Daoy (cell line): ENCODE measurements at places on chromosomes 3 and 15. TPM values are rescaled to one million over a fixed set of nuclear protein-coding genes. Genes with fewer than 3 reads are reported as not detected.

The SLC35G2 gene
- 15.6 and 25.0 TPM in 2 replicates for total RNA-seq

The CSTA gene
- total RNA-seq = not detected in 2 replicates

The SENP5 gene
- total RNA-seq = 44.9 and 69.4 TPM in 2 replicates

The CCDC13 gene
- total RNA-seq = 0.74 and 1.5 TPM in 2 replicates

The PPM1L gene
- total RNA-seq = 6.8 TPM in 2 replicates

The STRIT1 gene
- total RNA-seq = not detected in 2 replicates

The ACKR2 gene
- 0.23 TPM in 1 of 2 replicates, not detected in the other for total RNA-seq

The ARPP21 gene
- total RNA-seq = not detected in 2 replicates

The SNTN gene
- total RNA-seq = not detected in 2 replicates

The ZNF774 gene
- 0.45 and 1.5 TPM in 2 replicates for total RNA-seq

The GHRL gene
- not detected in 2 replicates for total RNA-seq

The DAZL gene
- total RNA-seq = not detected in 2 replicates

The CFAP20DC gene
- 3.3 and 3.4 TPM in 2 replicates for total RNA-seq

The KNL1 gene
- 43.4 and 44.6 TPM in 2 replicates for total RNA-seq

The KLHL25 gene
- total RNA-seq = 2.8 and 4.1 TPM in 2 replicates

The TEX55 gene
- not detected in 2 replicates for total RNA-seq

The OPA1 gene
- total RNA-seq = 94.2 and 118 TPM in 2 replicates

The RLBP1 gene
- total RNA-seq = not detected in 2 replicates

The GREM1 gene
- 34.4 and 35.3 TPM in 2 replicates for total RNA-seq
